Activated CD8-positive, alpha-beta T cell treated with anti-CD3 and anti-CD28 coated beads for 36 hours (primary cell): ENCODE measurements at places on chromosomes 12 and 14. TPM values are rescaled to one million over a fixed set of nuclear protein-coding genes. Genes with fewer than 3 reads are reported as not detected.

DNA sequence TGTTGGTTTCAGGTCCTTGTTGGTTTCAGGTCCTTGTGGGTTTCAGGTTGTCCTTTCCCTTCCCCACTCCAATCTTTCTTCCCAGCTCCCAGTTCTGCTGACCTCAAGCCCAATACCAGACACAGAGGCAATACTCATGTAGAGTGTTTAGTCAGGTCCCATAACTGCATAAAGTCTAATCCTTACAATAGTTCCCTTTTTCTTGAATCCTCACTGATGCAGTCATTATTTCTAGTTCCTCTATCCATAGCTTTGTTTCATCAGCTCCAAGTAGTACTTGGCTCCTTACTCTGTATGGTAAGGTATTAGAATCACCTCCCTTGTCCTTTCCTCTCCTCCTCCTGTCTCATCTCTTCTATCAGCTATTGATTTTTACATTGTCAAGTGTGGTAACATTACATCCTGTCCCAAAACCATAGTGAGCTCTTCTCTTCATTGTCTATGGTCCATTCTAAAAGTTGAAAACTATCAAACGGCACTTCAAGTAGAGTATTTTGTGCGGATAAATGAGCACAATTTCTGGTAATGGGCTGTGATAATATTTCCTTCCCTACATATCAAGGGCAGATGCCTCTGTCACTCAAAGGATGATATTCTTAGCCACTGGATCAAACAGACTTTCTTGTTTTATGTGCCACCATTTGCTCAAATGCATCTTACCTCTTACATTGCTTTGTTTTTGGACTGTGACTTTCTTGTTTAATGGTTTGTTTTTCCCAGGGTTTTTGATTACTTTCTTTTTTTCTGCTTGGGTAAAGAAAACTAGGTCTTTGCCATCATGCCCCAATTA lies 57.2 kb upstream of the JDP2 start:
- H3K27me3 ChIP-seq: peaks cover 4% of the 10 kb centered on the region
- no peak overlapping the region for H3K4me3 ChIP-seq
- DNase-seq: no peak
- H3K36me3 ChIP-seq: no peaks in the 10 kb centered on the region
- no peak overlapping the region for H3K27ac ChIP-seq
- H3K4me1 ChIP-seq: peaks cover 2% of the 10 kb centered on the region

DNA sequence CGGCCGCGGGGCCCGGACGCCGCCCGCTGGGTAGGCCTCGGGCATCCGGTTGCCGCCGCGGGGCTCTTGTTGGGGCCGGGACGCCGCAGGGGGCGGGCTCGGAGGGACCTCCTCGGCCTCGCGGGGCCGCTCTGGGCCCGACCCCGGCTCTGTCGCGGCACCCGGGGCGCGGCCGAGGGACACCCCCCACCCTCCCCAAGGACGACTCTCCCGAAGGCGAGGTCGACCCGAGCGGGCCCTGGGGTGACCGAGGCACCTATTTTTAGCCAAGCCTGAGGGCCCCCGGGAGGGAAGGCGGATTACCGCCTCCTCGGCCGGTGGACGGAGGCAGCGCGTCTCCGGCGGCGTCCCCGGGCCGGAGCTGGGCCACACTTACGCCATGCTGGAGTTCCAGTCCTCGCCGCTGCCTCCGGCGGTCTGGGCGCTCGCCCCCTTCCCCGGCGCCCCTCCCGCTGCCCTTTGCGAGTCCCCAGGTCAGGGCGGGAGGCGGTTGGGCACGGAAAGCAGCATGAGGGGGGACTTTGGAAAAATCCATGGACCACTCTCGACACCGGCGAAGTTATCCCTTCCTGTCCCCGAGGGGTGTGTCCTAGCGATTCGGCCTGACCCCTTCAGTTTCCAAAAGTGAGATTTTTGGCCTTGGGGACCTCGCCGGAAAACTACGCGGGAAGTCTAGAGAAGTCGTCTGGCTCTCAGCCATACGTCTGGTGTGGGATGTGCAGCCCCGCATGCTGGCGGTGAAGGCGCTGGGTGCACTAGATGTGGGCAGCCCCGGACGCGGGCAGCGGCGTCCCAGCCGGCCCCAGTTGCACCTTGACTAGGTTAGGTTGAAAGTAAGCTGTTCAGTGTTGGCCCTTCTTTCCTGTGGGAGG lies 699 bp downstream of the KTN1 start:
- H3K36me3 ChIP-seq: peaks cover 3% of the 10 kb centered on the region
- no peaks in the 10 kb centered on the region for H3K27me3 ChIP-seq
- H3K4me1 ChIP-seq: peaks cover 28% of the 10 kb centered on the region
- DNase-seq: peak; percentile 65
- peak overlapping the region; percentile 66 for H3K27ac ChIP-seq
- H3K4me3 ChIP-seq: peak overlapping the region; percentile 79

- H3K27ac ChIP-seq: peak overlapping the region; percentile 88
- peak overlapping the region; percentile 64 for H3K4me3 ChIP-seq
- H3K27me3 ChIP-seq: no peaks in the 10 kb centered on the region
- peaks cover 2% of the 10 kb centered on the region for H3K36me3 ChIP-seq
- DNase-seq: peak; percentile 65
These were observed 62.9 kb downstream of the CCDC91 start for GRCh38 chr12:28253161-28253641.

FAR2 gene
- total RNA-seq: 6.0 TPM

DNA sequence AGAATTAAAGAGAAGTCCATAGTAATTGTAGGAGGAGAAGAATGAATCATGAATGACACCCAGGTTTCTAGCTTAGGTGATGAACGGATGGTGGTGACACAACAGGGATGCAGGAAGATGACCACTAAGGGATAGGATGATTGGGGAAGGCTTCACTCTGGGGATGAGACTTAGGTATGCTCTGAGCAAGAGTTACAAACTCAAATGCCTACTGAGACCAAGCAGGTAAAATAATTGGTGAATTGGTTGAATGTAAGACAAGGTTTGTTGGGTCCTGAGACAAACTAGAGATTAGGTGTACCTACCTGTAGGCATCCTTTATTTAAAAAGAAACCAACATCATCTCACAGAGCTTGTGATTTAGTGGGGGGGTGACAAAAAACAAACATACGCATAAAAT lies 116.3 kb downstream of the CFAP54 start:
- no peaks in the 10 kb centered on the region for H3K36me3 ChIP-seq
- H3K4me1 ChIP-seq: no peaks in the 10 kb centered on the region
- no peak for DNase-seq
- no peak overlapping the region for H3K4me3 ChIP-seq

- peaks cover 9% of the 10 kb centered on the region for H3K27me3 ChIP-seq
- peak overlapping the region; percentile 59 for H3K4me3 ChIP-seq
- no peaks in the 10 kb centered on the region for H3K36me3 ChIP-seq
These were observed 375 bp downstream of the FAIM2 start for GRCh38 chr12:49903351-49903699.

GRCh38 chr12:8685051-8685450 lies 12.7 kb upstream of the RIMKLB start:
- no peak overlapping the region for H3K27ac ChIP-seq
- H3K4me3 ChIP-seq: no peak overlapping the region
- H3K36me3 ChIP-seq: no peaks in the 10 kb centered on the region
- H3K4me1 ChIP-seq: no peaks in the 10 kb centered on the region

DNA sequence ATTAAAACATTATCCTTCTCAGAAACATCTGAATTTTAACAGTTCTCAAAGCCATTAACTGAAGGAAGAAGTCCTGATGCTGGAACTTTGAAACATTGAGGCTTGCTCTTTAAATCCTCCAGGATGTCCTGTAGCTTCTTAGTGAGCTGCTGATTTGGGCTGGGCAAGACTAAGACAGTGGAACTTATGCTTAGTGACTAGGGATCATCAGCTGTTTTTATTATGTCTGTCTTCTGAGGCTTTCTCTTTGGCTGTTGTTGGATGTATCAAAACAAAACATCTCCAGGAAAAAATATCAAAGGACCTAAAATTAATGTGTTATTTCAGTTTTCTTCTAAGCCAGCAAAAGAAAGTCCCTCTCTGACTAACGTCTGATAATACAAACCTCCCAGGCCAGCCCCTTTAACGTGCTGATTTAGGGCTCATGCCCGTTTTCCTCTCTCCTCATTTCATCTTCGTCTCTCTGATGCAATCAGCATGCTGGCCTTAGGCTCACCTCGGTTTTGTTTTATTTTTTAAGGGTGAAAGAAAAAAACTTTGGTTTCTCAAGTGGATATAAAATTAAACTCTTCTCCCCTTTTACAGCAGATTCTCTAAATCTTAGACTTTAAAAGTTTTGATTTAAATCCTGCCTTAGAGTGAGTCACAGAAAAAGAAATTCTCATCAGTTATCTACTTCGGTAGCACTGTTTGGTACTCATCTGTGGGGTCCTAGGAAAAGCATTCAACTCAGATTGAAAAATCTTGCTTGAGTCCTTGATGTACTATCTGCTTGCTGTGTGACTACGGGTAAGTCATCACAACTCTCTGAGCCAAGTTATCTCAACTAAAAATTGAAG lies 106.2 kb upstream of the CCDC91 start:
- peaks cover 15% of the 10 kb centered on the region for H3K27me3 ChIP-seq
- H3K4me1 ChIP-seq: peaks cover 11% of the 10 kb centered on the region
- no peak overlapping the region for H3K27ac ChIP-seq
- no peaks in the 10 kb centered on the region for H3K36me3 ChIP-seq
- H3K4me3 ChIP-seq: no peak overlapping the region

DNA sequence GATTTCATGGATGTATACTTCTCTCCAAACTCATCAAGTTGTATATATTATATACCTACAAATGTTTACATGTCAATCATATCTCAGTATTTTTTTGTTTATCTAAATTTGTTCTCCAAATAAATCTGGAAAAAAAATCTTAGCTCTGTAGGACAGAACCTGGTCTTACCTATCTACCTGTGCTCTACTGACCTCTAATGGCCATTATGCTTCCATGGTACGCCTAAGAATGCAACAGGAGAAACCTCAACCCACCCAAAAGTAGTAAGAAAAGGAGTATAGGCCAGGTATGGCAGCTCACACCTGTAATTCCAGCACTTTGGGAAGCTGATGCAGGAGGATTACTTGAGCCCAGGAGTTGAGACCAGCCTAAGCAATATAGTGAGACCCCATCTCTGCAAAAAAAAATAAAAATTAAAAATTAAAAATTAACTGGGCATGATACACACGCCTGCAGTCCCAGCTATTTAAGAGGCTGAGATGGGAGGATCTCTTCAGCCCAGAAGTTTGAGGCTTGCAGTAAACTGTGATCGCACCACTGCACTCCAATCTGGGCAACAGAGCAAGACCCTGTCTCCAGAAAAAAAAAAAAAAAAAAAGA lies 8.7 kb downstream of the OR11H4 start:
- H3K27me3 ChIP-seq: no peaks in the 10 kb centered on the region
- H3K4me3 ChIP-seq: no peak overlapping the region
- no peaks in the 10 kb centered on the region for H3K4me1 ChIP-seq
- peaks cover 3% of the 10 kb centered on the region for H3K36me3 ChIP-seq
- H3K27ac ChIP-seq: no peak overlapping the region

CIROP gene
- not detected for total RNA-seq

DNA sequence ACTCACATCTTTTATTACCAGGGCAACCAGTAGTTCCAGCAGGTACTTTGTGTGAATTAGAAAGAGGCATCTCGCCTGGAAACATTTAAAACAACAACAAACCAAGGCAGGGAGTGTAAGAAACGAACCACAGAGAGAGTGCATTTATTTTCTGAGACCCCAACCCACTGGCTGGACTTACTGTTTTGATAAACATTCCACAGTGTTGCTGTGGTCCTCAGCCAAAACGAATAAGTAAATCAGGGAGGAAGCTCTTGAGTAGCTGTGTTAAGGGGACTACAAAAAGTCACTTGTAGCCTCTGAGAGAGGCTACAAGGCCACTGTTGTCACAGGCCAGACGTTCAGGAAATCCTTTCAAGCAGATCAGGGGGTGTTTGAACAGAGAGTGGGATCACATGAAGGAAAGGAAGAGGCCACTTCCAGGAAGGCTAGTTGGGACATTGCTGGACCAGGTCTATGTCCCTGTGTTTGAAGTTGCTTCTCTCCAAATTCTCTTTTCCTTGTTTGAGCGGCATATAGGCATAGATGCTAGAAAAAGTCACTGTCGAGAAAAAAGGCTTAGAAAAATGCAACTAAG lies 33.8 kb downstream of the DMAC2L start:
- peaks cover 26% of the 10 kb centered on the region for H3K4me1 ChIP-seq
- H3K27ac ChIP-seq: no peak overlapping the region
- DNase-seq: no peak
- H3K27me3 ChIP-seq: no peaks in the 10 kb centered on the region
- no peak overlapping the region for H3K4me3 ChIP-seq

SERPINA12 gene
- total RNA-seq: not detected

- no peaks in the 10 kb centered on the region for H3K27me3 ChIP-seq
- H3K36me3 ChIP-seq: peaks cover 1% of the 10 kb centered on the region
- no peak overlapping the region for H3K27ac ChIP-seq
- peaks cover 38% of the 10 kb centered on the region for H3K4me1 ChIP-seq
These were observed 89.8 kb downstream of the CRADD start for GRCh38 chr12:93766796-93767523.

GRCh38 chr12:39937119-39937518 lies 168.8 kb downstream of the SLC2A13 start:
- H3K4me3 ChIP-seq: no peak overlapping the region
- DNase-seq: no peak
- peaks cover 2% of the 10 kb centered on the region for H3K4me1 ChIP-seq
- no peak overlapping the region for H3K27ac ChIP-seq
- no peaks in the 10 kb centered on the region for H3K27me3 ChIP-seq
- no peaks in the 10 kb centered on the region for H3K36me3 ChIP-seq

ISM2 gene
- total RNA-seq: 0.74 TPM
